Activated CD8-positive, alpha-beta memory T cell treated with anti-CD3 and anti-CD28 coated beads for 1 hour (primary cell): ENCODE measurements at places on chromosomes 11 and 22.
A peak's percentile ranks its signal among the peaks of the same experiment; 100 is the strongest.

DNA sequence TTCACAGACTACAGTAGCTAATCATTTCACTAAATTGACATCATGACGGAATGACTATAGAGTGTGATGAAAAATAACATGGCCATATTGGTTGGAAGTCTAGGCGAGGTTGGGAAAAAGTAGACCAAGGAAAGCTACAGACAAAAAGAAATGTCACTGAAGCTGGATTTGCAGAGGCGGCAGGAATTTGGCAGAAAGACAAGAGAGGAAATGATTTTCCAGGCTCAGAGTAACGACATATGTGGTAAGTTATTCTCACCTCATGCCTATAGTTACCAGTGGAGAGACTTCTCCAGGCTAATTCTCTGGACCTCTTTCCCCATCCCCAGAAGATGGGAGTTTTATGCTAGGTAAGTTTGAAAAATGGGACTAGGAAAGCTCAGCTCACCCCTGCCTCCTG is 1005.8 kb upstream of the CCDC90B start:
- DNase-seq: no peak

- no peak for DNase-seq
These were observed 14.2 kb upstream of the APOBEC3A start for GRCh38 chr22:38943201-38943600.

DNA sequence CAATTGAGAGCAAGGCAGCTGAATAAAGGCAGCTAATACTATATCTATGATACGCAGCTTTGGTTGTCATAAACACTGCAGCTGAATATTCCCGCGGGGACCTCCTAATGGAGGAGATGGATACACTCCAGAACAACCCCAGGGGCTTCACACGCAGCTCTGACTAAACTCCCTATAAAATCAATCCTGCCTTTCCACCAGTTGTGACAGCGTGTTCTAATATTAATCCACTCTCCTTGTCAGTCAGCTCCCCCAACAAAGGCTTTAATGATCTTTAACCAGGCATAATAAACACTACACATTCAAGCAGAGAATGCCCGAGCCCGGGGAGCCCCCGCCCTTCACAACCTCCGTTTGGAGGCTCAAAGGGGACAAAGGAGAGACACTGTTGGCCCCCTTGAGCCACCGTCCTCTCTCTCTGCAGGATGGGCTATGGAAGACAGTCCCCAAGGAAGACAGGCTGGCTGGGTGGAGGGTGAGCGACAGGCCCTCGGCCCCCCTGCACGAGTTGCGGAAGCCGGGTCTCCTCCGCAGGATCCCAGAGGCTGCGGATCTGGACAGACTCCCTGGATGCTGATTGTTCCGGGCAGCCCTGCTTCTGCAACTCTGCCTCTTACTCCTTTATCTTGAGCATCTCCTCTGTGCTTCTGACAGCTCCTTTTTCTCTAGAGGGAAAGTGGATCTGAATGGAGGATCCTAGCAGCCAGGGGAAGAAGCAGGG is 565.2 kb downstream of the BUD13 start:
- DNase-seq: no peak

GRCh38 chr11:24688981-24689380 is 192.1 kb downstream of the LUZP2 start:
- no peak for DNase-seq

DNA sequence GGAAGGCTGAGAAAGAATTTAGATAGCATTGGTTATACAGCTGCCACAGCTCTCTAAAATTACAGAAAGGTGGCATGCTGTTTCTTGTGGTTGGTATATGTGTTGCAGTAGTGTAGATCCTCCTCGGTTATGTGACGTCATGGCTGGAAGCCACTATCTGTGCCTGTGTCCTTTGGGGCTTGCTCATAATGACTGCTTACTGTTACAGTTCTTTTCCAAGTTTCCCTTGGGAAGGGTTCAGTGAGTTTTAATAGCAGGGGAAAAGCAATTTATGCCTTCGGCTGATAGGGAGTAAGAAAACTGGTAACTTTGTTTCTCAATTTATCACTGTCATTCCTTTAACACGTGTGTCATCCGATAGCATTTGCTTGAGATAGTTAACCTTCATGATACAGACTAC is 47.2 kb downstream of the POLD3 start:
- DNase-seq: no peak

- no peak for DNase-seq
These were observed 362.0 kb downstream of the TBC1D22A start for GRCh38 chr22:47124451-47124881.

GRCh38 chr11:79060081-79060953 is 380.5 kb downstream of the TENM4 start:
- no peak for DNase-seq

GRCh38 chr11:78160557-78160956 is 21.1 kb upstream of the ALG8 start:
- DNase-seq: no peak

- DNase-seq: no peak
These were observed 9.5 kb downstream of the IRF7 start for GRCh38 chr11:606245-606644.

GRCh38 chr11:2399488-2400068 is 972 bp upstream of the TSSC4 start:
- no peak for DNase-seq

DNA sequence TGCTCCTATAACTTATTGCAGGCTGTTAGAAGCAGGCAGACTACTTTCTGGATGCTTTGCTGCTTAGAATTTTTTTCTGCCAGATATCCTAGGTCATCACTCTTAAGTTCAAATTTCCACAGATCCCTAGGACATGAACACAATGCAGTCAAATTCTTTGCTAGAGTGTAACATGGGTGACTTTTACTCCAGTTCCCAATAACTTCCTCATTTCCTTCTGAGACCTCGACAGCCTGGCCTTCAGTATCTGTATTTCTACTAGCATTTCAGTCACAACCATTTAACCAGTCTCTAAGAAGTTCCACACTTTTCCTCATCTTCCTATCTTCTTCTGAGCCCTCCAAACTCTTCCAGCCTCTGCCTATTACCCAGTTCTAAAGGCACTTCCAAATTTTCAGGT is 60.4 kb upstream of the ZBED5 start:
- DNase-seq: no peak

- DNase-seq: no peak
These were observed 58.5 kb downstream of the NCAM1 start for GRCh38 chr11:113019711-113020110.

DNA sequence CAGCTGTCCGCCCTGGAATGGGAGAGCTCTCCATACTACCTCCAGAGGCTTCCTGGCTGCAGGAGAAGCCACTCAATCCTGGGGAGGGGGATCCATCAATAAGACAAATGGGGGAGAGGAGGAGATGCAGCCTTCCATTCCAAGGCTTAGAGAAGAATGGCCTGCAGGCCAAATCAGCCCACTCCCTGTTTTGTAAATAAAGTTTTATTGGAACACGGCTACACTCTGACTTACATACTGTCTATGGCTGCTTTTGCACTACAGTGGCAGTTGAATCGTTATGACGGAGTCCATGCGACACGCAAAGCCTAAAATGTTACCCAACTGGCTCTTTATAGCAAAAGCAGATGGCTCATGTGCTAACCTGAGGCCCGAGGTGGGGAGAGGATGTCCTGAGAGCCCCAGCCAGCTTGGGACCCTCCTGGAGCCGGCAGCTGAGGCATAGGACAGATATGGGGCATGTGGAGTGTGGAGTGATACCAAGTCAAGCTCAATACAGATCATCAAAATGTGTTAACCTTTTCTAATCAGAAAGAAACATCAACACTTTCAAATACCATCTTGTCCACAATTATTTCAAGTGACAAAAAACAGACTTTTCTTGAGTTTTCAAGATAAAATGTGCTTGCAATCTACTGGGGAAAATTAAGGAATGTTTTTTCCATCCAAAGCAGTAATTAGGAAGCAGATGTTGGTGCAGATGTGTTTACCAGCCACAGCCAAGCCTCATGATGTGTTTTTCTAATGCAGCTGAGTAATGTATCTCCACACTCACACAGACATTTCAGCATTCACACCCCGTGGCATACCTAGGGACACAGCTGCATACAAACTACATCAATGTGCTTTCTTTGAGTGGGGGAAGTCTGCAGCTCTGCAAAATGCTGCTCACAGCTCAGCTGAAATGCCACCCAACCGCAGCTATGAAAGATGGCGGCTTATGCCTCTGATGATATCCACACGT is 181.6 kb downstream of the SHANK2 start:
- DNase-seq: no peak

- no peak for DNase-seq
These were observed 1.1 kb upstream of the FANCF start for GRCh38 chr11:22626573-22627239.

DNA sequence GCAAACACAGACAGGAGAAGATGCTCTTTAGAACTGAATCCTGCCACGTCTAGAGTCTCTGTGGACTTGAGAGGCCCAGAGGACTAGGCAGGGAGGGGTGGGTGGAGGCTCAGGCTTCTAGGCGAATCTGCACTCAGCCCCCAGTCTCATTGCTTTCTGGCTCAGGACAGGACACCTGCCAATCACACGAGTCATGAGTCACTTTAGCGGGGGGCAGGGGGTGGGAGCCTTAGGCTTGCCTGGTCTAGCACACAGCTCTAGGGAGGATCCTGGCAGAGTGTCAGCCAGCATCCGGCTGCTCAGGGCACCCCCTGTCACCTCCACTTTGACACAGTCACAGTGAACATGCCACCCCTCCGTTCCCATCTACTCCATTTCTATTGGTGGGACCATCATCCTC is 167.7 kb downstream of the CEP164 start:
- no peak for DNase-seq

- DNase-seq: no peak
These were observed 21.6 kb upstream of the CHADL start for GRCh38 chr22:41262250-41262765.

- DNase-seq: no peak
These were observed 23.5 kb downstream of the TMEM184B start for GRCh38 chr22:38249301-38249700.

DNA sequence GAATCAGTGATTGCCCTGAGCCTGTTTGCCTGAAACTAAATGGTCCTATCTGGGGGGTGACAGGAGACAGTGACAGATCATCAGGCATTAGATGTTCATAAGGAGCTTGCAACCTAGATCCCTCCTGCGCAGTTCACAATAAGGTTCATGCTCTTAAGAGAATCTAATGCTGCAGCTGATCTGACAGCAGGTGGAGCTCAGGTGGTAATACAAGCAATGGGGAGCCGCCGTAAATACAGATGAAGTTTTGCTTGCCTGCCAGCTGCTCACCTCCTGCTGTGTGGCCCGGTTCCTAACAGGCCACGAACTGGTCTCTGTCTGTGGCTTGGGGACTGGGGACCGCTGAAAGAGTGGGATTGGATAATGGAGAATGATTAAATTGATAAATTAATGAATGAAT is 14.0 kb downstream of the NOX4 start:
- no peak for DNase-seq

DNA sequence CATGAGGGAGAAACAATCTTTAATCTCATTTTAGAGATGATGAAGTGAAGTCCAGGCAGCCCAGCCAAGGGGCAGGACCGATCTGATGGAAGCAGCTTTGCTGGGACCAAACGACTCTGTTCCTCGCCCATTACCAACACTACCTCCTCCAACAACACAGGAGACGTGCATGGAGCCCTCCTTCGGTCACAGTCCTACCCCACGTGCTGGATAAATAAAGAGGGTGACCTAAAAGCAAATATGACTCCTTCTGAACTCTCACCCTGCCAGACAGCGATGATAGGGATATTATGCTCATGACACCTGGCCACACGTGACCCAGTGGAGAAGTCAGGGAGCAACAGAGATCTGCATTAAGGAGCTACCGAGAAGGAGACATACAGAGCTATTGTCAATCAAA is 26.0 kb downstream of the SCGB1A1 start:
- no peak for DNase-seq

- no peak for DNase-seq
These were observed 80.7 kb downstream of the CDKN1C start for GRCh38 chr11:2804701-2805387.

DNA sequence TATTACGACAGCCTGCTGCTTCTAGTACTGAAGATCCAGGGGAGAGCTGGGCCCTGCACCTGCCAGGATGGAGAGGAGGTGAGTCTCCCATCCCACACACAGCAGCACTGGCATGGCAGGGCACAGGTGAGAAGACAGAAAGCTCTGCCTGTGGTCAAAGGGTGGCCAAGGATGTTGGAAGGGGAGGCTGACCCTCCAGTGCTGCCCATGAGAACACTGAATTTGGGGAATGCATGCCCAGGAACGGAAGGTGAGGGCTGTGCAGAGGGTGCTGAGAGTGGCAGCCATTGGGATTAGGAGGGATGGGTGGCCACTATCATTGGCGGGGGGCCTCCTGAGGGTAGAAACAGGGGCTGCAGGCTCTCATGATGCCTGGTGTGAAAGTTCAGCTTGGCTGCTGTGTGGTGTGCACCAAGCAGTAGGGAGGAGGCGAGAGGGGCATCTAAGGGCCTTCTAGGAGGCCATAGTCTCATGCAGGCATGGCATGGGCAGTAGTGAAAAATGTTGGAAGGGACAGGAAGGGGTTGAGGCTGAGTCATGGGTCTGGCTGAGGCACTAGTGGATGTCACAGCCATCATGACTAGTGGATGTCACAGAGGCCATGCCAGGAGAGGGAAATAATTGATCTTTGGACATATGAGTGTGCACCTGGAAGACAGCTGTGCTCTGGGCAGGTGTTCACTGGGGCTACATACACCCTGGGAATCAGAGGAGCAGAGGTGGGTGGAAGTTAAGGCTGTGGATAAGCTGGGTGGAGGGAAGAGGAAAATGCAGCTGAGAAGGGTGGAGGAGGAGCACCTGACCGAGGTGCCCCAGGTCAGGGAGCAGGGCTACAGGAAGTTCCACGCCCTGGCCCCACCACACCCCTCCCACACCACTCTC is 2.5 kb upstream of the LRRC74B start:
- DNase-seq: no peak

- no peak for DNase-seq
These were observed 1188.2 kb upstream of the RAG2 start for GRCh38 chr11:37786214-37786755.

DNA sequence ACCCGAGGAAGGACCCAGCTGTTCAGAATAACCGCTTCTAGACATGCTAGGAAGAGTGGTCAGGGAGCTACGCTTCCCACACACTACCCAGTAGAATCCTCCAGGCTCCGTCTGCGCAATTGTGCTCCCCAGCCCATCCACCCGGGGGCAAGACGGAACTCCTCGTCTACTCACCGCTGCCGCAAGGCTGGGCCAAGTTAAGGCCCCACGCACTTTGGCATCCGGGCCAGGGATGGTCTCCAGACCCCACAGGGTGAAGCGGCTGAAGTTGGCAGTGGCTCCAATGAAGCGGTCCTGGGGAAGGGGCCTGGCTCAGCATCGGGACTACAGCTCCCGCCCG is 757 bp downstream of the RNASEH2C start:
- DNase-seq: no peak

DNA sequence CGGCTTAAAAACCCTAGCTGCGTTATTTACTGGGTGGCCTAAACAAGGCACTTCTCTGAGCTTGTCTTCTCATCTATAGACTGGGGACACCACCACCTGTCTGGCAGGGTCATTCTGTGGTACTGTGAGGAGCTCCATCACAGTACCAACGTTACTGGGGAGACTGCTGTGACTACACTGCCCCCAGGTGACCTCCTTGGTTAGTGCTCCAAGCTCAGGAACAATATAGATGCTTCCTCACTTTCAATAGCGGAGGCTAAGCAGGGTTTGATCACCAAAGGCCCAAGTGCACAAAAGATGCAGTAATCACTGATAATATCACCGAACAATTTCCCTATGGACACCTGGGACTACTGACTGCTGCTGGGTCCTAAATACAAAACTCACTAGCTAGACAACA is 18.8 kb downstream of the PRPF19 start:
- DNase-seq: peak; percentile 36

GRCh38 chr11:34358728-34359547 is 1.1 kb upstream of the ABTB2 start:
- peak; percentile 47 for DNase-seq
